ENCODE measurements at places on chromosomes 2 and 18.

GRCh38 chr2:145524303-145524702, 1004.4 kb upstream of the ZEB2 start:
- DNase-seq = no peak

DNA sequence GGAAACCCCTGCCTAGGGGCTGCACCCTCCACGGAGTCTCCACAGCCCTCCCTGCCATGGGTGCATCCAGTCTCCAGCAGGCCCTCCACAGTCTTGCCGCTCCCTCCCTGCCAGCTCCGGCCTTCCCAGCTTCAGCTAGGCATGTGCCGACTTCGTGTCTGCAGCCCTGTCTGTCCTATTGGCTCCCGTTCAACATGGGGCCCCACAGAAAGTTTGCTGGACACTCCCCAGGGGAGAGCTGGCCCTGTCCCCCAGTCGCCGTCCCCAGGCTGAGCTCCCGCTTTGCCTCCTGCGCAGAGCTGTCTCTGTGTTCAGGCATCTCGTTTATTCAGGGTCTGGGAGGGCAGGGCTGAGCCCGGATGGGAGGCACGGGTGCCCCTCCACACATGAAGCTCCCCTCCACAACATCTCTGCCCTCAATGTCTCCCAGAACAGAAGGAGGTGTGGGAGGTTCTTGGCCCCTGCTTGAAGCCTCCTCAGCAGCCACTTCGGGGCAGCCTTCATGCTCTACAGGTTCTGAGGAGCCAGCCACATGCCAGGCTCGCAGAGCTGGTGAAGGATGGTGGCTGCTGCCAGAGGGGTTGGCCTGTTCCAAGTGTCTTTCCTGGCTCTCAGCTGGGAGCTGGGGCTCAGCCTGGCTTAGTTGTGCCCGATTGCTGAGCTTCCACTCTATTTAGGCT, 120.1 kb upstream of the PXDN start:
- DNase-seq = no peak

- no peak for DNase-seq
Observed at GRCh38 chr2:140498360-140498759, 1632.5 kb downstream of the LRP1B start.

DNA sequence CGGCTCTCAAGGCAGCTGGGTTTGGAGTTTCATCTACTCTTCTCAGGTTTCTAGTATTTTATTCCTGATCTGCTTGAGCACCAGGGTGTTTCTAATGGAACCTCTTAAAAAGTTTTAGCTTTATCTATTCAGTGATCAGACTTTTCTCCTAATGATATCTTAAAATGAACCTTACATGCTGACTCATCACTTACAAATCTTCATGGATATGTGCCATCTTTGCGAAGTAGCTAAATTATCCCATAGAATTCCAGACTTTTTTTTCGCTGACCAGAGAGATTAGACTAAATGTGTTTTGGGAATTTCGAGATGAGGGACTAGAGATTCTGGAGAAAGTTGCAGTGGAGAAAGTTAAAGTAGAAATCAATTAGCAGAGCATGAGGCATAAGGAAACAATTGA, 401.0 kb downstream of the GRB14 start:
- no peak for DNase-seq

GRCh38 chr18:69951182-69951581, 3.5 kb upstream of the CD226 start:
- DNase-seq = no peak

GRCh38 chr18:65762556-65762955, 11.7 kb downstream of the CDH7 start:
- no peak for DNase-seq

DNA sequence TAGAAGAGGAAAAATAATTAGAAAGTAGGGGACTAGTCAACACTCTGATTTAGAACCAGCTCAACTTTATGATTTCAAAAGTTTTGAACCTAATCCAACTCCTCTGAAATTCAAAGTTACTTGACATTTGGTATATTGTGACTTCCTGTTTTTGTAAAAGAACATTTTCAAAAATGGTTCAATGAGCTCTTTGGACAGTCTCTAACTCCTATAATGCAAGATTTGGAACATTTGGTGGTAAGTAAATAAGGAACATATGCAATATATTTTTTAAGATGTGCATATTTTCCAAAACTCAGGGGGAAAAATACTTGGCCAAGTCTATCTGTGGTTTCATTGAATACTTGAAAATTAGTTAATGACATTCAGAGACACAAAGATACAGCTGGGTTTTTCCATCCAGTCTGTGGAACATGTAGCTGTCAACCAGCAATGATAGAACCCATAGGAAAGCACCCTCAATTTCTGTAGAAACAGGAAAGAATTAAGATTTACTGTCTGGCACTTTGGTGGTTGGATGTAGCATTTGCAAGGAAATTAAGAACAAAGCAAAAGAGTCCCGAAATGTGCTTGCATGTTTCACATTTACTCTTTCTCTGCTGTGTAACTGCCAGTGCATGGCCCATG, 17.0 kb upstream of the ANKRD44 start:
- no peak for DNase-seq
